ENCODE measurements at places on chromosomes 13 and 19.
A peak's percentile ranks its signal among the peaks of the same experiment; 100 is the strongest.

DNA sequence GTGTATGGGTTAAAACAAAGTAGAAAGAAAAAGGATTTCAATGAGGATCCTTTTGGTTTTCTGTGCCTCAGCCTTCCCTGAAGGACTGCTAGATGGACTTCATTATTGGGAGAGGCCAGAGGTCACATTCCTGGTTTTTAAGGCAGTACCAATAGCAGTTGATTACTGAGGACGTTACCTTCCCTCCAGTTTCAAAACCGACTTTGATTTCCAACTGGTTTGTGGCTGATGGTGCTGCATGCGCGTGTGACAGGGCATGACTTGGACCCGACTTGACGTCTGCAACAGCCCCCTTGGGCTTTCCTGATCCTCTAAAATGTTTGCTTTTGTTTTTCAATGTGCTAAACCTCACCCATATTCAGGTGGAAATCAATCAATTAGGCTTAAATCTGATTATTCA lies 314.3 kb upstream of the ARGLU1 start:
- DNase-seq, result no peak

DNA sequence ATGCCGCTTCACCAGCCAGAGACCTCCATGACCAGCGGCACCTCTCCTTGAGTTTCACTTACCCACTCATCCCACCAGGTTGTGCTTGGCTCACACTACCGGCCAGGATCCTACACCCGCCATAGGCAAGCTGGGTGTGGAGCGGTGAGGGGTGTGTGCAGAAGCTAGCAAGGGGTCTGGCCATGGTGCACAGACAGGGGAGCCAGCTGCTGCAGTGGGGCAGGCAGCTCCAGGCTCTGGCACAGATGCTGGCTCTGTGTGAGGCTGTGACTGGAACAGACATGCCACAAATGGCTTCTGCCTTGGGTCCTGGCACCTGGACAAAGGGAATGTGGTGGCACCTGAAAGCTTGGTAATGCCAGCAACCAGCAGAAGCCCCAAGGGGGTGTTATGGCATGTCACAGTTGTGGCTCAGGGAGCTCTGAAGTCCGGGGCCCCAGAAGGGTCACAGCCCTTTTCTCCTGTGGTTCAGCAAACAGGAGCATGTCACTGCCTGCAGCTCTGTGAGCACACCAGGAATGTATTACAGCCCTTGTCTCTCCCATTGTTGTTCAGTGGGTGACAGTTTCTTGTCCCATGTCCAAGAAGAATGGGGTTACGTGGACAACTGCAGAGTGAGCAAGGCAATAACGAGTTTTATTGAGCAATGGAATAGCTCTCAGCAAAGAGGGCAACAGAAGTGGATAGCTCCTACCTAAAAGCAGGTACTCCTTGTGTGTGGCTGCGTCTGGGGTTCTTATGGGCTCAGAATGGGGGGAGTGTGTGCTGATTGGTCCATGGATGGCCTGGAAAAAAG lies 2791.0 kb upstream of the PCDH20 start:
- no peak for DNase-seq

DNA sequence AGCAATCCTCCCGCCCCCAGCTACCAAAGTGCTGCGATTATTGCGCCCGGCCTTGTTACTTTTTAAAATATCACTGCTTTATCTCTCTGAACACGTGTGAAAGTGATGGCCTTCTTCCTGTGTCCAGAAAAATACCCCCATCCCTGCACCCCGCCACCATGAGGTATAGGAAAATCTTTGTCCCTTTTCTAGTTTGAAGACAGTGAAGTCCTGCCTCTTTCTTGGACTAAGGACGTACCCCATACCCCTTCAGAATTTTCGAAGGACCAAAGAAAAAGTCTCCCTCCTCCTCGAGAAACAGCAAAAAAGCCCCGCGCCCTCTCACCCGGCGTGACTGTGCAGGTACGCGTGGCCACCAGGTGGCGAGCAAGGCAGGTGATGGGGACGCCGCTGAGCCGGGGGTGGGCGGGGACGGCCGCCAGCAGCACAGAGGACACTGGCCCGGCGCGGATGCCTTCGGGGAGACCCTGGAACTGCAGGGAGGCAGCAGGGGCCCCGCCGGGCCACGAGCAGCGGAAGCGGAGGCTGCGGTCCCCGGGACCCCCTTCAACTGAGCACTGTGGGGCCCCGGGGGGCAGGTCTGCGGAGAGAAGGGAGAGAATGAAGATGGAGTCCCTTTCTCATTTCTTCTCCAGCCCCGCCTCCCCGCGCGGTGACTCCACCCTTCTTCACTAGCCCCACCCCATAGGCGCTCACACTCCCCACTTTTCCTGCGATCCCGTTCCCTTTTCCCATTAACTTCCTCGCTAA lies 3.2 kb downstream of the VSIG10L start:
- peak; percentile 64 for DNase-seq

- DNase-seq, result no peak
Measured at GRCh38 chr13:113364311-113364889, 470 bp upstream of the GRTP1 start.

- DNase-seq, result no peak
Measured at GRCh38 chr13:66977161-66977560, 253.0 kb downstream of the PCDH9 start.

GRCh38 chr19:12885749-12886650 lies 1.0 kb downstream of the KLF1 start:
- DNase-seq, result no peak

DNA sequence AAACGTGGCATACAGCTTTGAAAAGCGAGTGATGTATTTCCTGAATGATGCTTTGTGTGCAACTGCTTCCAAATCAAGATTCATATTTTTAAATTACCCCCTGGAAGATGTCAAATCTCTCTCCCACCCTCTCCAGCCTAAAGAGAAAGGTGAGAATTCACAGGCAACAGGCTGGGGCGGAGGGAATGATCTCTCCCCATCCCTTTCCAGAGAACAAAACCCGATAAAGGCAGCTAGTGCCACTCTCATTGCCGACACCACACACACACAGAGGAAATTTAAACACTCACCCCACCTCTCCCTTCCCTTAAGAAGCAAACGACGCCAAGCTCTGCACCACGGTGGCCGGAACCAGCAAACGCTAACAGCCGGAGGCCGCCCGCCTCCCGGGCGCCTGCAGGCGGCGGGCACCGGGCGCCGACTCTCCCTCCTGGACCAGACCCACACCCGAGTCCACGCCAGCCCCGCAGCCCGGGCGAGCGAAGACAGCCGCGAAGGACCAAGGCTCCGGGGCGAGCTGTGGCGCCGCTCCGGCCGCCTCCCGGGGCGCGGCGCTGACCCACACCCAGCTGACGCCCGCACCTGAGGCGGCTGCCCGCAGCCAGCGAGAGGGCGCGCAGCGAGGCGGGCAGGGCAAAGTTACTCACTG lies 477 bp downstream of the LNX2 start:
- peak; percentile 20 for DNase-seq

GRCh38 chr19:10226021-10226375 lies 5.1 kb downstream of the S1PR2 start:
- DNase-seq, result no peak

DNA sequence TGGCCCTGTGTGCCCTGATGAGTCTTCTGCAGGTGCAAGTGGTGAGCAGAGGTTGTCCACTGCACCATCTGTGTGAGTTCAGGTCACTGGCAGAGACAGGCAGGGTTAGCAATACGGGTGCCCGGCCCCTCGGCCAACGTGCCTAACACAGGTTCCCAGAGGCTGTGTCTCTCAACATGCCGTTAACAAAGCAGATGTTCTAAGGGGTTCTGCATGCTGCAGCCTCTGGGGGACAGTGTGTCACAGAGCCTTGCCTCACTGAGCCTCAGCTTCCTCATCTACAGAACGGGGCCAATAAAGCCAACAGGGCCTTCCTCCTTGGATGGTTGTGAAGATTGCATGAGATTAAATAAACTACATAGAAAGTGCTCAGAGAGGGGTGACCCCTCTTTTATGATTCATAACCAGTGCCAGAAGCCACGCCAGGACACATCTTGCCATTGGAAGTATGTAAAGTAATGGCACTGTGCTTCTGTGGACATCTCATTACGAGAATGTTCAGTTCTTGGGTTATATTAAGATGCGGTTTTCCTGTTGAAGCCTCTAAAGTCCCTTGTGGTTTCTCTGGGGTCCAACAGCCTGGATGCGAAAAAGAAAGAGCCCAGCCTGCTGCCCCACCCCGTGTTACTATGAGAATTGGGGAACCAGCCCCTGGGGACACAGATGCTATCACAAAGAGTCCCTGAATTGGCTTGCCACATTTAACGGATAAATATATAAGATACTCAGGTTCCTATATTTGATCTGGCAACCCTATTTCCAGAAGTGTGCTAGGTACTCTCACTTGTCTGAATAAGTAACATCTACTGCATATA lies 11.2 kb upstream of the ARHGEF18 start:
- no peak for DNase-seq

- DNase-seq, result no peak
Measured at GRCh38 chr19:4068047-4068966, 1.6 kb upstream of the ZBTB7A start.

- no peak for DNase-seq
Measured at GRCh38 chr19:1423436-1424191, 14.6 kb upstream of the RPS15 start.

- peak; percentile 24 for DNase-seq
Measured at GRCh38 chr19:29001141-29001581, 211.8 kb downstream of the UQCRFS1 start.

DNA sequence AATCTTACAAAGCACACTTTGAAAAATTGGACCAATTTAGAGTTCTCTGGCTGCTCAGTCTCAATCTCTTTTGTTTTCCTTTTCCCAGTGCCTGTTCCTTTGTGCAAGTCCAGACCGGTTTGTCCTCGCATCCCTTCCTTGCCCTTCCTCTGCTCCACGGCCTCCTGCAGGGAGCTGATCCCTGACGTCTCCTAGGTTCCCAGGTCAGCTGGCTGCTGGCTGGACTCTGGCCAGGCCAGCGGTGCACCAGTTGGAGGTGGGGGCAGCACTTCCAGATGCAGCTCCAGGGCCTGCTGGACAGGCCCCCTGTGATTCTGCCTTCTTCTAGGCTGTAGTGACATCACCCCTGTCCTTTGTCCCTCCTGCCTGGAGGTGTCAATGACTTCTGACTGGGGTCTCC lies 44.0 kb upstream of the KPNA3 start:
- DNase-seq, result no peak

DNA sequence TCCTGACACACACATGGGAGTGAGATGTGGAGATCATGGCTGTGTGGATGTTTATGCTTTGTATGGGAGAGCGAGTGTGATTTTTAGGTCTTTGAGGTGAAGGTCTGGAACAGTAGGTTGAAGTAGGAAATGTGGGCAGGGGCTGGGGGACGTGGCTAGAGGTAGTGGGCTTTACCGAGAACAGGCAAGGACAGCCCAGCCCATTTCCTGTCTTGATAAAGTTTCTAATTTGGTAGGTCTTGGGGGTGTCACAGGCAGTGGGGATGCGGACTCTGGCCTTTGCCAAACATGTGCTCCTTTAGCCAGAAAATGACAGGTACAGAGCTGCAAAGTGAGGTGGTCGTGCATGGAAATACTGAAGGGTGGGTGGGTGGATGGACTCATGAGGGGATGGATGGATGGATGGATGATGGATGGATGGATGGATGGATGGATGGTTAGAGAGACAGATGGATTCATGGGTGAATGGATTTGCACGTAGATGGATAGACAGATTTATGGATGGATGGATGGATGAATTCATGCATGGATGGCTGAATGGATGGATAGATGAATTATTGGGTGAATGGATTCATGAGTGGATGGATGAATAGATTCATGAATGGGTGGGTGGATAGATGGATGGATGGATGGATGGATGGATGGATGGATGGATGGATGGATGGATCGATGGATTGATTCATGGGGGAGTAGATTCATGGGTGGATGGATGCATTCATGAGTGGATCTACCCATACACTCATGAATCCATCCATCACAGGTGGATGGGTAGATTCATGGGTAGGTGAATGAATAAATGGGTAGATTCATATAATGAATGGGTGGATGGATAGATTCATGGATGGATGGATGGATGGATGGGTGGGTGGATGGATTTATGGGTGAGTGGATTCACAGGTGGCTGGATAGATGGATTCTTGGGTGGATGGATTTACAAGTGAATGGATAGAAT lies 69.3 kb upstream of the USE1 start:
- DNase-seq, result no peak

DNA sequence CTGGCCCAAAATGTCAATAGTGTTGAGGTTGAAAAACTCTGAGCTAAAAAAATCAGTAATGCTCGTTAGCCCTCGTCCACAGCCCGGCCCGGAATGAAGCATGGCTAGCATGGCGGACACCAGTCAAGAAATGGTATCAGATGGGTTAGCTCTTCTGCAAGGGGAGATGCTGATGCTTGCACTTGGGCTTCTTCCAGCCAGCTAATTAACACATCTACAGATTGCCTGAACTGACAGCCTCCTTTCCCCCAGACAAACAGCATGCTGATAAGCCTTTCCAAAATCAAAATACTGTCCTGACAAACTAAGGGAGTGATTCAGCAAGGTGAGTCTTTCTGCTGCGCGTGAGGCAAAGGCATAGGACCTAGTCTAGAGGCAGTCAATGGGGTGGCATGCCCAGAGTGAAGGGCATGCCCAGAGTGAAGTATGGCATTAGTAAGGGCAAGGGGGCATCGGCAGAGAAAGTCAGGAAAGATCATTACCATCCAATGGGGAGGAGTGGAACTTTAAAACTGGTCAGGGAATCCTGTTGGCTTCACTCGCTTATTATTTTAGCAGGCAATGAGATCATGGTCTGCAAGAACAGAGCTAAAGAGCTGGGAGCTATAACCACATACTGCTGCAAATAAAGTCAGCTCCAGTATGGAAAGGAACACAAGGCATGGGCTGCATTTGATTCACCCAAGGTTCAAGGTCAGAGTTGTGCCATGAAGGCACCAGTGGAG lies 30.2 kb upstream of the UBE2L5 start:
- DNase-seq, result no peak

GRCh38 chr13:103303078-103303651 lies 236.9 kb upstream of the SLC10A2 start:
- no peak for DNase-seq

DNA sequence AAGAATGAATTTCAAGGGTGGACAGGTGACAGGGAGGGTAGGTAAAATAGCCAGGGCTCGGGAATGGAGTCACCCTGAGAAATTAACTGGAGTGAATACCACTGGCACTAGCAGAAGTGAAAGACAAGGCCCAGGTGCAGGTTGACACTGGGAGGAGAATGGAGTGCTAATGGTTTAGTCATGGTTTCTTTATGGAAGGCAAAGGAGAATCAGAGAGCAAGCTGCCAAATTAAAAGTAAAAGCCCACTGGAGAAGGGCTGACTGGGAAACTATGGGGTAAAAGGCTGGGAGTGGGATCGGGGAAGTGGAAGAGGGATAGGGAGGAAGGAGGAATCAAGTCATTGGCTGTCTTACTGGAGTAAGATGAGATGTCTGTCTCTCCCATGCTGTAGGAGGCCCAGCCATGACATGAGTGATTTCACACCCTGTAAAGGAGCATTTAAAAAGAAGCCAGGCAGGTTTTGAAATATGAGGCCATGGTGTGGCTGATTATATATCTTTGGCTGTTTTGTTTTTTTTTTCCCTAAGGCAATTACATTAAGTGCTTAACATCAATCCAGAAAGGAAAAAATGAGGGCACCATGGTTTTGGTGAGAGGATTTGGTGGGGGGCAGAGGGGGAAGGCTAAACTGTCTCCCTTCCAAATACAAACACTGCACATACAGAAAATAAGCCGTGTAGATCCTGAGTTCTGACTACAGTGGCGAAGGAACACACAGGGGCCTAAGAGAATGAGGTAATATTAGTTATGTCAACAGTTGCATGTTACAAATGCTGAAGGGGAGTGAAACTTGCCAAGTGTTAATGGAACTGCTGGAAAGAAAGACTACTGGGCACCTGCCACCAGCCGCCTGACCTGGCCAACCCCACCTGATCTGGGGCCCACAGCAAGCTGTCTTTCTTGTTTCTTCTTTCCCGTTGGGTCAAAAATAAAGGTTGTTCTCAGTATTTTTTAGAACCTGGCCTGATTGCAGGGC lies 183.5 kb upstream of the TSC22D1 start:
- DNase-seq, result no peak

Data from fibroblast of gingiva (primary cell).